ENCODE measurements at places on chromosomes 1 and 21. TPM values are rescaled to one million over a fixed set of nuclear protein-coding genes. Genes with fewer than 3 reads are reported as not detected.

TMPRSS15 gene
- 0.17 TPM for total RNA-seq

TOMM40L gene
- 14.3 TPM for total RNA-seq

MMEL1 gene
- total RNA-seq: not detected

SPRR2F gene
- total RNA-seq: not detected

PTGFRN gene
- total RNA-seq: 144 TPM

CHIA gene
- not detected for total RNA-seq

NTMT2 gene
- not detected for total RNA-seq

PCAT6 gene
- not detected for total RNA-seq

TCHHL1 gene
- total RNA-seq: not detected

ANXA9 gene
- total RNA-seq: not detected

ATP6V1G3 gene
- total RNA-seq: 0.84 TPM

- peak; percentile 36 for DNase-seq
Observed at GRCh38 chr1:5660141-5660935, 331.9 kb downstream of the NPHP4 start.

DNA sequence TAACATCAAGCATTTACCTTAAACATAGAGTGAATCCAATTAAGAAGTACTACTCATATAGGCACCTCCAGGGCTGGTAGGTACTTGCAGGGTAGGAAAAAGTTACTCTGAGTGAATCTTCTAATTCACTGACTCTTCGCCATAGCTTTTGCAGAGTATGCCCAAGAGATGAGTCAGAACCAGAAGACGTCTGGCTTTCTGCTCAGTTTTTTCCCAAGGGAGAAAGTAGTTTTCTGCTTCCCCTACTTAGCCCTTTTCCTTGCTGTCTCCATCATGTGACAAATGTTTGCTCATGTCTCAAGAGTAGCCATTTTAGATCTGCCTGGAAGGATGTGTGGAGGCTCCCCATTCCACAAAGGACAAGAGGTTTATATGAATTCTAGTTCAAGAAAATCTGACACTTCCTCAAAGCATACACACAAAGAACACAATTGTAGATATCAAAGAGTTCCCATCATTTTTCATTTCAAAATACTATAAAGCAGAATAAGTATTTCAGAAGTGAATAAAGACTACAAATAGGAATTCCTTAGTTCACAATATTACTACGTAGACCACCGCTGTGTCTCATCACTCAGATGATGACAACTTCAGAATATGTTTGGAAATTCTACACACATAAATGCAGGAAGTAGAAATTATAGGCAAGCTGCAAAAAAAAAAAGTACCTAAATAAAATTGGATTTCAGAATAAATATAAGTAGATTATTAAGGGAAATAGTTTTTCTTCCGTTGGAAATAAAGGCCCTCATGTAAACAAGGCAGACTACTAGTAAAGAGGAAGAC is 98.5 kb downstream of the ASH1L start:
- DNase-seq: peak; percentile 81

GRCh38 chr1:159430985-159431384 is 1.0 kb upstream of the OR10J4 start:
- no peak for DNase-seq

DNA sequence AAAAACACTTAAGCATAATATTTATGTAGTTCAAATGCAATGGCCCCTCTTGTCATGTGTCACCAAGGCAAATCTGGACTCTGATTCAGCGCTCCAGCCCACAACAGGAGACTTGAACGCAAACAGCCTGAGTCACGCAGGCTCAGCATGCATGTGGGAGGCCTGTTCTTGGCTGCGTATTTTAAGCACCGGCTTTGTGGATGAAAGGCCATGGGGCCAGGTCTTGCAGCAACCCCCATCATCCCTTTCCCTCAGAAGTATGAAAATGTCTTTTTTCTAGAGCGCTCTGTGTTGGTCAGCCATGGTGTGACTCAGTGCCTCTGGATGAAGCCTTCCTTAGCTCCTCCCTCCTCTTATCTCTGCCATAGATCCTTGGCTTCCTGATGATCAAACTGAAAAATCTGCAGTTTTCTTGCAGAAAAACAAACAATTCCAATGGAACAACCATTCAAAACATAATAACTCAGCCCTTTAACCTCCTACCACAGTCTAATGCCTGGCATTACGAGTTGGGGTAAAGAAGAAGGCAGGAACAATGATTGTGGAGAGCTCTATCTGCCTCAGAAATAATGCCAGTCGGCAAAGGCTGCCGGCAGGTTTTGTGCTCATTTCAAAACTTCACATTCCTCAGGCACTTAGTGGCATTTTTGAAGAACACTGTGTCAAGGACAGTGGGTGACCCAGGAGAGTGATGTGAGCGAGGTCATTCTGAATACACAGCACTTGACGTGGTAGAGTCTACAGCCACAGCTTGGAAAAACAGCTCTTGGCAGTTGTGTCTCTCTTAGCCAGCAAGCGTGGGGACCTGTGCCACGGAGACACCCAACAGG is 167.5 kb downstream of the CLIC6 start:
- DNase-seq: peak; percentile 100

DNA sequence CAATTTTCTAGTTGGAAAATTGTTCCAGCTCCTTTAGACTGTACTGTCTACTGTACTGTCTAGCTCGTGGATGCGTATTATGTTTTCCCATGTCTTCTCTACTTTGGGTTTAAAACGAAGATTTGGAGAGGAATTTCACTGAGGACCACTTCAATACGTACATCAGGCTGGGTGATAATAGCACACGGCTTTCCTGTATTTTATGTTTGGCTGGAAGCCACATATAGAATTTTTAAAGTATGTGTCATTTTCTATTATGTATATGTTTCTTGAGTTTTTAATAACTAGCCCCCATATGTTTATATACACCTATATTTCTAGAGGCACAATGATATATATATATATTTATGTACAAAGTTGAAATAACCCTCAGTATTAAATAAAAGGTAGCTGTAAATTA is 226.4 kb downstream of the GREM2 start:
- DNase-seq: no peak

DNA sequence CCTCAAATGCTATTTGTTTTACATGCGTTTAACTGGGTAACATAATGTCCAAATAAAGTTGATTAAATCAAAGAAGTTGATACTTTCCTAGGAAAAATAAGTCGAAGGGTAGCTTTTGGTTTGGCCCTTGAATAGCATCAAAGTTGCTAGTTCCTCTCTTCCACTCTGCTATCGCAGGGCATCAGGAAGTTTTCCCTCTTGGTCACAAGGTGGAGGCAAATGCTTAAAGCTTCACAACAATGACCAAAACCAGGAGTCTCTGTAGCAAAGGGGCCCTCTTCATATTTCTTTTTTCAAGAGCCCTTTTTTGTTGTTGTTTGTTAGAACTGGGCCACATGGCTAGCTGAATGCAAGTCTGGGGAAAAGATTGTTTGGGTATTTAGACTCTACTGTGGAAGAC is 668.4 kb downstream of the KCNT2 start:
- DNase-seq: peak; percentile 8

- no peak for DNase-seq
Observed at GRCh38 chr21:43972850-43973633, 39.1 kb upstream of the TRAPPC10 start.

GRCh38 chr1:101431956-101432510 is 195.2 kb downstream of the S1PR1 start:
- no peak for DNase-seq

GRCh38 chr1:33743221-33743998 is 120.5 kb upstream of the HMGB4 start:
- DNase-seq: no peak

GRCh38 chr1:167693425-167694045 is 28.2 kb upstream of the MPZL1 start:
- no peak for DNase-seq

GRCh38 chr1:44259090-44259489 is 45.8 kb downstream of the DMAP1 start:
- DNase-seq: no peak

- peak; percentile 74 for DNase-seq
Observed at GRCh38 chr1:70034403-70034802, 171.0 kb downstream of the LRRC40 start.

- DNase-seq: no peak
Observed at GRCh38 chr1:23430803-23431202, 6.3 kb upstream of the TCEA3 start.

DNA sequence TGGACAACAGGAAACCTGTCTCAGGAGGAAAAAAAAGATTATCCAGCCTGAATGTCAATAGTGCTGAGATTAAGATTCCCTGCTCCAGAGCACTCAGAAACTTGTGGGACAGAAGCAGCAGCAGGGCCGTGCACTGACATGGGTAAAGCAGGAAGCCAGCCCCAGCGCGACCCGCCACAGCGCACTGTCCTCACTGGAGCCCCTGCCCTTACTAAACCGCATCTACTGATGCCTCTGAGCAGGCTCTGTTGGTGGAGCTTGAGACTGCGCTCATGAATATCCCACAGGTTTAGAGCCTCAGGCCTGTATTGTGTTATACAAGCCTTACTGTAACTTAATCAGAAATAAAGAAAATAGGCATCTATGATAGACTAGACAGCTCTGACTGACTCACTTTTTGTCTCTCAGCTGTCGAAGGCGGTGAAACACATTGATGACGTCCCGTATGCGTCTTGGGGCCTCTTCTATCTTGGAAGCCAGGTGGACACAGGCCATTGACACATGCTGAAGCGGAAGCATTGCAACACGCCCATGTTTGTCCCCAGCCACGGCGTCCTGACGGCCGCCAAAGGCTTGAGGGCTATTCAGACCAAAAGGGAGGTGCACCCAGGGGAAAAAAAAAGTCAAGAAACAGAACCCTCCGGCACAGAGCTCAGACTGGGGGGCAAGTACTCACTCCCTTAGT is 1.2 kb downstream of the CCNL2 start:
- DNase-seq: no peak

- DNase-seq: no peak
Observed at GRCh38 chr1:185495898-185496297, 178.9 kb upstream of the IVNS1ABP start.

- DNase-seq: no peak
Observed at GRCh38 chr1:206696812-206697585, 12.3 kb downstream of the MAPKAPK2 start.

- DNase-seq: peak; percentile 49
Observed at GRCh38 chr1:46288485-46289133, 14.8 kb downstream of the LRRC41 start.

DNA sequence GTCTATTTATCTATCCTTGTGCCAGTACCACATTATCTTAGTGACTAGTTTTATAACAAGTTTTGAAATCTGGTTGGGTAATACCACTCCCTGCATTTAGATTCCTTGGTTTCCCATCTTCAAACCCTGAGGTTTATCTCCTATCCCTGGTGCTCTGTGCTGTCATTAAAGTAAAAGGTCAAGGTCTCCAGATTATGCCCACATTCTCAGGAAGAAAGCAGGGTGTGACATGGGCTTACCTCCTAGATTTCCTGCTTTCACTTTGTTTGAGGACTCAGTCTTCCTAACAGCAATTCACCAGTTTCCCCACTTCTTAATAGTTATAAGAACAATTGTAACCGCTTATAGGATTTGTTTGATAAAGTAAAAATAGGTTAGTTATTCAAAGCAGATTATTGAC is 86.0 kb downstream of the CACHD1 start:
- no peak for DNase-seq

DNA sequence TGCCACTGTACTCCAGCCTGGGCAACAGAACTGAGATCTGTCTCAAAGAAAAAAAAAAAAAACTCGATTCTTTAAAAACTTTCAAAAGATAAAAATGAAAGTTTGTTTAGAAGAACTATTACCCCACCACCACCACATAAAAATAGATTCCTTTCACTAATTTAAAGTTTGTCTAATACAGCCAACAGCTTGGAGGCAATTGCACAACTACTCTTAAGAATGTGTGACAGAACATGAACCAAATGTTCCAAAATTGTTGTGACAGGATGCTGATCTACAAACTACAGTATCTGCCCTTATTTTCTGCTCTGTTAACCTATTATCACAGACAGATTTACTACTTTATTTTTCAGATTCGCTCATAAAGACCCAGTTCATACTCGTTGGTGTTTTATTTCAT is 5.5 kb upstream of the TGFBR3 start:
- peak; percentile 18 for DNase-seq

DNA sequence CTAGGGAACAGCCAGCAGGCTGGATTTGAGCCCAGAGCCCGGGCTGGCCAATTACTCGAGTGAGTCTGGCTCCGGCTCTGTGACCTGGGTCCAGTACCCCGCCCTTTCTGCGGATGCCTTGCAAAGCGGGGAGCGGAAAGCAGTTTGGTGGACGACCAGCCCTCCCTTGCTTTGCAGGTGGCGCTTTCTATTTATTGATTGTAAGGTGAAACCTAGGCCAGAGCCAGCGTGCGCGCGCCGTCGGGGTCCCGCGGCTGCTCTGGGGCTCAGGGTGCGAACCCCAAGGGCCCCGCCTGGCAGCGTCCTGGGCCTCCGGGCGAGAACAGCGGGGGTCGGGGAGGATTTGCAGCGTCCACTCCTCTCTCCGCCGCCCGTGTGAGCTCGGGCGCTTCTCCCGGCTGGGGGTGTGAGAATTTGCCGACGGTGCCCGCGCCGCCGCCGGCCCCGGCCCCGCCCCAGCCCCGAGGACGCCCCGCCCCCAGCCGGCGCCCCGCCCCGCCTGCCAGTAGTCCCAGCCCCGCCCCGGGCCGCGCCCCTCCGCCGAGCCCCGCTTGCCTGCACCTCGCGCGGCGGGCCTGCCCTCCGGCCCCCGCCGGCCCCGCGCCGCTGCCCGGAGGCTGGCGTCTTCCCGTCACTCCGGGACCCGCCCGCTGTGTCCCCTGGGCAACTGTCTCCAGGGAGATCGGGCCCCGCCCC is 37.6 kb downstream of the PIK3CD start:
- peak; percentile 71 for DNase-seq
